ENCODE measurements at places on chromosomes 12 and 14. TPM values are rescaled to one million over a fixed set of nuclear protein-coding genes. Genes with fewer than 3 reads are reported as not detected.

The KRT78 gene
- not detected for total RNA-seq

The ADCY4 gene
- not detected for total RNA-seq

The PLEKHG3 gene
- 10.1 TPM for total RNA-seq

The MYL2 gene
- total RNA-seq: not detected

The RGS6 gene
- total RNA-seq: not detected

The KDM5A gene
- total RNA-seq: 46.9 TPM

The SLC2A3 gene
- total RNA-seq: 22.3 TPM

The MYF6 gene
- not detected for total RNA-seq

The RPS6KA5 gene
- total RNA-seq: 9.0 TPM

The PRIMA1 gene
- total RNA-seq: not detected

The POTEM gene
- total RNA-seq: 1.9 TPM

The NTN4 gene
- total RNA-seq: 21.4 TPM

The DAO gene
- total RNA-seq: not detected

The KRT74 gene
- not detected for total RNA-seq

The CABP1 gene
- total RNA-seq: not detected

The TMPRSS12 gene
- not detected for total RNA-seq

The SMAGP gene
- total RNA-seq: 25.6 TPM

The CELA1 gene
- not detected for total RNA-seq

The PLEK2 gene
- total RNA-seq: not detected

The UNG gene
- total RNA-seq: 91.1 TPM

The LRR1 gene
- 25.0 TPM for total RNA-seq

The BHLHE41 gene
- 1.6 TPM for total RNA-seq

The DLGAP5 gene
- 27.4 TPM for total RNA-seq

The KLRK1 gene
- 0.98 TPM for total RNA-seq

The MDGA2 gene
- total RNA-seq: 0.41 TPM

The ADAM20 gene
- 0.48 TPM for total RNA-seq

The ARID4A gene
- 5.1 TPM for total RNA-seq

All from A375 (cell line).